ENCODE measurements at places on chromosomes 5 and 9.

GRCh38 chr9:75063556-75064305 lies 24.2 kb downstream of the NMRK1 start:
- peak; percentile 57 for DNase-seq

GRCh38 chr5:176528761-176529115 lies 8.5 kb downstream of the RNF44 start:
- no peak for DNase-seq

DNA sequence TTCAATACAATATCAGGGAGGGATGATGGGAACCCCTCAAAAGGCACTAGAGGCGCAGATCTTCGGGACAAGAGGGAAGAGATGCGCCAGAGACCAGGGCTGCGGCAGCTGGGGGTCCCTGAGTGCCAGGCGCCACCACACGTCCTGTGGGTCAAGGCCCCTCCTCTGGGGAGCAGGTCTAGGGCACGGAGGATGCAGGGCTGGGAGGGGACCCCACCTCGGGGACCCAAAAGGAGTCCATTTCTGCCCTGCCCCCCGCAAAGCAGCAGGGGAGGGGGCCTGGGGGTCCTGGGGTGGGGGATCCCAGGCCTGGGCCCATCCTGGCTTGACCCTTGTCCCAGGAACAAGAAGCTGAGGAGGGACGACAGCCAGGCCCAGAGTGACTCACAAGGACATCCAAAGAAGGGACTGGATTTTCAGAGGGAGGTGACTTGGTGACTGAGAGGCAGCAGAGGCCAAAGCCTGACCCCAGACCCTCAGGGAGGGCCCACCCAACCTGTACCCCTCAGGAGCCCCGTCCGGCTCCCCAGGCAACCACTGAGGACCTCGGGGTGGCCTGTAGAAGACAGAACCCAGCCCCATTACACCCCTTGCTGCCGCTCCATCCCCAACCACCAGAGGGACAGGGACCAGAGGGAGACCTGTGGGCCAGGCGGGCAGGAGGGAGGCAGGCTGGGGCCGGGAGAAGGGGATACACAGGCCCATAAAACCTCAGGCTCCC lies 54.2 kb downstream of the LRSAM1 start:
- no peak for DNase-seq

DNA sequence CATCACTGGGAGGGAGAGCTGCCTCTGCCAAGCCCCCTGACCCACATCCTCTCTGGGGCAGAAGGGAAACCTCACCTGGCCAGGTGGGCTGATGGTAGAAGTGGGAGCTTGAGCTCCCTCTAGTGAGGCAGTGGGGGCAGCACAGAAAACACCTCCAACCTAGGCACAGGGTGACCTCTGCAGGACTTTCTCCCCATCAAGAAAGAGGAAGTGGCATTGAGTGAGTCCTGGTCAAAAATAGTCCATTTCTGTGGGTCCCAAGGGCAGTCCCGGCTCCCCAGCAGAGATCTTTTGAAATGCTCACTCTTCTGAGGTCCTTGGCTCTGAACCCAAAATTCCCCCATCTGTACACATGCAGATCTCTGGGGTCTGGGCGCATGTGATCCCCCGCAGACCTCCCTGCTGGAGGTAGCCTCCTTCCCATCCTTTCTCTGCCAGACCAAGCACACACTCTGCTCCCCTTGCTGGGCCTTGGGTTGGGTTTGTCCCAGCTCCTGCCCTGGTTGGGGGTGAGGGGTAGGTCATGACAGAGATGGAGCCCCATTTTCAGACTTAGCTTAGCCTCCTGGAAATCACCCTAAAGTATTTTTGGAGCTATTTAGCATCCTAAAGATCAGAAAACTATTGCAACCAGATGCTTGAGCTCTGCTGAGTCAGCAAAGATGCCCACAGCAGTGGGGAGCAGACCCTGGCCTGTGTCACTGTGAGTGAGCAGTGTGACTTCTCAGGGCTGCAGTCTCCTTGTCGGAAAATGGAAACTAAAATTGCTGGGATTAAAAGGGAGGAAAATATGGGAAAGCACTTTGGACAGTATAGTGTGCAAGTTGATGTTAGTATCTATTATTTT lies 41.6 kb upstream of the LCP2 start:
- no peak for DNase-seq

- DNase-seq: no peak
These were observed 141.1 kb upstream of the TLE4 start for GRCh38 chr9:79430619-79431018.
